ENCODE measurements at places on chromosomes 3 and 15. TPM values are rescaled to one million over a fixed set of nuclear protein-coding genes. Genes with fewer than 3 reads are reported as not detected.

Gene AP3B2
- not detected for total RNA-seq

Gene SLC22A13
- total RNA-seq: 0.93 TPM

Gene ZNF621
- total RNA-seq: 23.9 TPM

Gene SLC51A
- total RNA-seq: not detected

Gene ST8SIA2
- total RNA-seq: not detected

Gene RBM5
- total RNA-seq: 185 TPM

Gene SYNPR
- not detected for total RNA-seq

Gene LRRIQ4
- not detected for total RNA-seq

Gene WNT7A
- total RNA-seq: not detected

Gene GATM
- 1.3 TPM for total RNA-seq

Gene SPTSSB
- total RNA-seq: not detected

Gene ANKUB1
- total RNA-seq: not detected

Gene LDHAL6B
- total RNA-seq: not detected

Gene CCDC54
- not detected for total RNA-seq

Gene STAC
- not detected for total RNA-seq

Gene SENP8
- total RNA-seq: 1.3 TPM

Gene TUSC7
- total RNA-seq: not detected

Gene PCOLCE2
- not detected for total RNA-seq

Gene RBP2
- not detected for total RNA-seq

Gene ITGA11
- 0.64 TPM for total RNA-seq

Gene COL6A5
- total RNA-seq: not detected

Gene FOXB1
- total RNA-seq: 1.6 TPM

Gene TRMT10C
- total RNA-seq: 30.3 TPM

Gene DGKG
- total RNA-seq: not detected

Gene UQCC5
- total RNA-seq: 9.1 TPM

Gene ALPK3
- 0.30 TPM for total RNA-seq

Gene SIDT1
- total RNA-seq: 17.6 TPM

Gene RTP1
- total RNA-seq: not detected

Gene LTF
- total RNA-seq: not detected

Gene CFAP100
- not detected for total RNA-seq

Gene ZNF654
- total RNA-seq: 23.3 TPM

Gene CIB1
- total RNA-seq: 125 TPM

Gene CACNA2D2
- 0.41 TPM for total RNA-seq

Gene GOLGA8G
- not detected for total RNA-seq

Gene CHRNA7
- not detected for total RNA-seq

Gene ZPLD1
- not detected for total RNA-seq

Gene MORC1
- not detected for total RNA-seq

Gene CYP8B1
- total RNA-seq: not detected

Gene OIP5
- 18.7 TPM for total RNA-seq

Gene RGMA
- total RNA-seq: not detected

Gene SLC15A2
- total RNA-seq: 10.8 TPM

Gene RNF168
- total RNA-seq: 40.9 TPM

Gene PRR20G
- total RNA-seq: not detected

Gene ILDR1
- 0.43 TPM for total RNA-seq

Gene SLC6A20
- total RNA-seq: not detected

Gene CCDC39
- not detected for total RNA-seq

Gene CD200R1
- 12.3 TPM for total RNA-seq

Gene ROPN1
- not detected for total RNA-seq

Gene TGM4
- not detected for total RNA-seq

Gene MYZAP
- 0.14 TPM for total RNA-seq

Gene UACA
- 1.5 TPM for total RNA-seq

Gene SERPINI2
- not detected for total RNA-seq

Measured in T-helper 2 cell treated with Interferon-gamma antibody and Interleukin-4, amounts not matched to agents 100 ng/mL and 5 ng/mL, for 36 hours (primary cell).